ENCODE measurements at places on chromosomes 5 and 9.

DNA sequence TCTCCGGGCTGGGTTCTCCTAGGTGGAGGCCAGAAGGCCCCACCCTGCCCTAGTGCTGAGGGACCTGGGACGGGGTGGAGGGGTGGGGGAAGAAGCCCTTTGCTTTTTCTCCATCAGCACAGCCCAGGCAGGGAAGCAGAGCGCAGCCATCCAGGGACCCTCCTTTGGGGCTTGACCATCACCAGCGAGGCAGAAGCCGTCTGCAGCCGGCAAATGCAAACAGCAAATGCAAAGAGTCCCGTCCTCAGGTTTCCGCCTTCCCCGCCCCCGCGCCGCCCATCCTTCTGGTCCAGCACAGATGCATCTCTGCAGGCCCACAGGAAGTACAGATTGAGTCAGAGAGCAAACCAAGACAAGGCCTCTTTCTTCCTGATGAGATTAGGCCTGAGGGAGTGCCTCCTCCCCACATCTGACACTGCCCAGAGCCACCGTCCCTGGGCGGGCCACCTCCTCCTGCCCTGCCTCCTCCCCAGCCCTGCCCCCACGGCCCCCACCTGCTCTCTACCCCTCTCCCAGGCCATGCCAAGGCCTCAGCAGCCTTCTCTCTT lies 23.4 kb downstream of the CORO2A start:
- DNase-seq = no peak

DNA sequence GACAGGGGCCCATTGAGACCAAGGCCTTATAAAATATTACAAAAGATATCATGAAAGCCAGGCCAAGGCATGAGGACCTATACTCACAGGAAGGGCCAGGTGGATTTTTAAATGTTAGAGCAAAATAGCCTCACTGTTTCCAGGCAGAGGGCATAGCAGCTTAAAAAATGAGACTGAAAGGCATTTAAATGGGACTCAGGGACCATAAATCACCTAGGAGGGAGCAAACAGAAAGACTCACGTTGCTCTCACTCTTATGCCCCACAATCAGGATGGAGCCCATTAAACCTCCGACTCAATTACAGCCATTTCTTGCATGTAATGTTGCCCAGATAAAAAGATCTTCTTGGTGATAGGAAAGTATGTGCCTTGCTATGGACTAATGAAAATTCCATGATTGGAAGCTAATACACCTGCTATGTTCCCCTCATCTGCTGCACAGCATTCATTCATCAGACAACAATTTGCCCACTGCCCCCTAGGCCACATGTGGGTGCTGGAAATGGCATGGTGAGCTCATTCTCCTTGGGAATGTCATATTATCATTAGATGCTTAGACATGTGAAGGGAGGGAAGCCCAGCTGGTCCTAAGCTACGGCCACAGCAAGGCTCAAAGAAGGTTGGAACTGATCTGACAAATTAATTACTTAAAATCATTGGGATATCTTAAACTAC lies 128.6 kb upstream of the GRIA1 start:
- no peak for DNase-seq

DNA sequence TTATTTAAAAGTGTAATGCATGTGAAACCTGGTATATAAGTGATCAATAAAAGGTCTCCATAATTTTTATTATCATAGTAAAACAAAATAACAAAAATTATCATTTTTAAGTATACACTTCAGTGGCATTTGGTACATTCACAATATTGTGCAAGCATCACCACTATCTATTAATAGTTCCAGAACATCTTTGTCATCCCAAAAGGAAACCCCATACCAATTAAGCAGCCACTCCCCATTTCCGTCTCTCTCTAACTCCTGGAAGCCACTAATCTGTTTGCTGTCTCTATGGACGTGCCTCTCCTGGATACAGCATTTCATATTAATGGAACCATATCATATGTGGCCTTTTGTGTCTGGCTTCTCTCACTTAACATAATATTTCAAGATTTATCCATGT lies 7.6 kb downstream of the OLFML2A start:
- no peak for DNase-seq

DNA sequence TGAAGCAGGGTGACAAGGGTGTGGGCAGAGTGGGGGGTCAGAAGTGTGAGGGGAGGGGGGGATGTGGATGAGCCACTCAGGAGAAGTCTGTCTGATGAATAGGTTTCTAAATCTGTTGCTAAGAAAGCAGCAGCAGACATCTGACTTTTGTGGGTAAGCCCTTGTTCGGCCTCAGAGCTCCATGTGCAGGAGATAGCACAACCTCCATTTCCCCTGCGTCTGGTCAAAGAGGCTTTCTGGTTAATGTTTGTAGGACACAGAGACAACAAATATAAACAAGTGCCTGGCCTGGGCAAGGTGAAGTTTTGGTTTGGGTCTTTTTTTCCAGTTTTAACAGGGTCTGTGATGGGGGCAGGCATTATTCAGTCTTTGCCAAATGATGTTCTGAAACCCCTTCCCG lies 57.0 kb upstream of the GNE start:
- DNase-seq = no peak

- DNase-seq = no peak
Measured at GRCh38 chr5:67643536-67643935, 446.9 kb upstream of the CD180 start.

DNA sequence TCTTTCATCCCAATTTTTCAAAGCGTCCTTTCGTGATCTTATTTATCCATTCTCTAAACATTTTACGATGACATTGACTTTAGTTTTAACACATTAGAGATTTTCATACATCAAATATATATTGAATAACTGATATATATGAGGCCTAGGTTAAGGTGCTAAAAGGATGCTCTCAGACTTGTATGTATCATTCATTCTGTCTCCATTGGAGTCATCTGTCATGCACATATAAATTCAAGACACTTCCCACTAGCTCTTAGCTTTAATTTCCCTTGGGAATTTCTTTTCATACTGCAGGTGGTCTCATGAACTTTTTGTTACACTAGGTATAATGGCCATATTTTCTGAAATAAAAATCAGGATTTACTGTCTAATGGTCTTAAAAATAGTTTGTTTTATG lies 635.8 kb upstream of the C9orf72 start:
- DNase-seq = no peak

GRCh38 chr9:116716438-116716837 lies 29.3 kb downstream of the TRIM32 start:
- no peak for DNase-seq

DNA sequence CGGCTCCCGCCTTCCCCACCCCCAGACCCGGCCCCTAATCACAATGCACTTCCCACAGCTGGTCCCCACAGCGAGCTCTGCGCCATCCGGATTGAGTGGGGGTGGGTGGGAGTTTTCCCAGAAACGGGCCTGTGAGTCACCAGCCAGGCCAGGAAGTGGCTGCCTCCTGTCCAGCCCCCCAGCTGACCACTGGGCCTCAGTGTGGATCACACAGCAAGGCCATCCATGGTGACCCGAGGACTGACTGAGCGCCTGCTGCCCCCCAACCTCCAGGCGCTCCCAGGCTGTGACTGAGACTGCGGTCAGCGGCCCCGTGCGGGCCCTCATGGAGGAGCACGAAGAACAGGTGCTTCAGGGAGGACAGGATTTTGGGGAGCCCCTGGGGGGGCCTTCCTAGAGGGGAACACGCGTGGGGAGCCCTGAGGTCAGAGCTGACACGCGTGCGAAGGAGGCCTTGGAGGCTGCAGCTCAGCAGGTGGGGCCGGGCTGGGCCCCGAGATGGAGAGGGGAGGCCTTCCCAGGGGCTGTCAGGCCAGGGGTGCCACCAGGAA lies 48.3 kb upstream of the EGFL7 start:
- DNase-seq = no peak

GRCh38 chr9:134807716-134808446 lies 72.7 kb upstream of the FCN2 start:
- DNase-seq = no peak

- DNase-seq = no peak
Measured at GRCh38 chr9:86926145-86926544, 21.2 kb downstream of the GAS1 start.

DNA sequence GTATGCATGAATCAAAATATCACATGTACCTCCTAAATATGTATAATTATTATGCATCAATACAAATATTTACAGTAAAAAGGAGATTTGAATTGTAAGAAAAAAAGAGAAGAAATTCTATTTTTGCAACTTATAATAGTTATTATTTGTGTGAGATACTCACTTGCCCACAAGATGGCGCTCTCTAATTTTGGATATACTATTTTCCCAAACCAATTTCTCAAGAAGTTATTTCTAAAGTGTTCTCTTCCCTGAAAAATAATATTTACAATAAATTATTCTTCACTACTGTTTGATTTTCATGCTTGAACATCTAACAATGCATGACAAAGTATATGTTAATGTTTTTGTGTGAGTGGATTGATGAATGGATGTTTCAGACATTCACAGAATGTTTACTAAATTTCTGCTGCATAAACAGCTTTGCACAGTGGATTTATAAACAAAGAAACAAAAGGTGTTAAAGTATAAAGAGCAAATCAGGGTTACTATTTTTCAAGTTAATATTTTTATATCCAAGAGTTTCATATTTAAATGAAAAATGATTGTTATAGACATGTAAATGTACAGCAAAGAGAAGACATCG lies 503.4 kb downstream of the PDE4D start:
- no peak for DNase-seq

GRCh38 chr5:66358741-66359140 lies 214.6 kb downstream of the SREK1 start:
- no peak for DNase-seq

- DNase-seq = no peak
Measured at GRCh38 chr5:74370168-74370567, 270.4 kb downstream of the ENC1 start.

- no peak for DNase-seq
Measured at GRCh38 chr5:124349931-124350330, 396.5 kb downstream of the ZNF608 start.

- DNase-seq = no peak
Measured at GRCh38 chr9:137222190-137223077, at the start of gene RNF208. Gene RNF208, minus strand, starts transcription at chr9:137222240. Its CDS starts 1,028 bp downstream, at chr9:137221212.

DNA sequence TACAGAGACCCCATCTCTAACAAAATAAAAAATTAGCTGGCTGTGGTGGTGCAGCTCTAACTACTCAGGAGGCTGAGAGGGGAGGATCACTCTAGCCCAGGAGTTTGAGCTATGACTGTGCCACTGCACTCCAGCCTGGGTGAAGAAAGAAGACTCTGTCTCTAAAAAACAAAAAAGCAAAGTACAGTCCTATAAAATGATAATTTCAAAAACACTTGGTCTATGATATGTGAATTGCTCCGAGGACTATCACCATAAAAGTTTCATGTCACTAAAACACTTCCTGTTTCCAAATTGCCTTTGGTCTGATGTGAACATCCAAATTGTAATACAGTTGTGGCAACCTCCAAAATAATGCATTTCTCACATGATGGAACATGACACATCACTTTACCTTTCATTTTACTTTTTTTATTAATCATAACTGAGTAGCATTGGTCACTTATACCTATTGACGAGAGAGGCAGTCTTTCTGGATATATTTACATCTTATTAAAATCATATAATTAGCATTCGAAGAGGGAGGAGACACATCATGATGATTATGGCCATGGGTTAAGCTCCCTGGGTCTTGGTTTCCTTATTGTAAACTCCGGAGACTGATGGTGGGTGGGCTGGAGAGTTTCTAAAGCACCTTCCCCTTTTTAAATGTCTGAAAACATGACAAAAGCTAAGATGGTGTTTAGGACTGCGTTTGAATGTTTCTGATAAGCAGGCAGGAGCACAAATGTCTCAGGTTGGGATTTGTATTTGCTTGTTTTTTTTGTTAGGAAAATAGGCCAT lies 25.8 kb upstream of the CD180 start:
- DNase-seq = no peak

GRCh38 chr9:131496844-131497405 lies 5.8 kb upstream of the POMT1 start:
- DNase-seq = no peak

- no peak for DNase-seq
Measured at GRCh38 chr5:72237415-72237814, 82.6 kb downstream of the MRPS27 start.

GRCh38 chr5:74598731-74599130 lies 41.8 kb downstream of the ENC1 start:
- DNase-seq = no peak

DNA sequence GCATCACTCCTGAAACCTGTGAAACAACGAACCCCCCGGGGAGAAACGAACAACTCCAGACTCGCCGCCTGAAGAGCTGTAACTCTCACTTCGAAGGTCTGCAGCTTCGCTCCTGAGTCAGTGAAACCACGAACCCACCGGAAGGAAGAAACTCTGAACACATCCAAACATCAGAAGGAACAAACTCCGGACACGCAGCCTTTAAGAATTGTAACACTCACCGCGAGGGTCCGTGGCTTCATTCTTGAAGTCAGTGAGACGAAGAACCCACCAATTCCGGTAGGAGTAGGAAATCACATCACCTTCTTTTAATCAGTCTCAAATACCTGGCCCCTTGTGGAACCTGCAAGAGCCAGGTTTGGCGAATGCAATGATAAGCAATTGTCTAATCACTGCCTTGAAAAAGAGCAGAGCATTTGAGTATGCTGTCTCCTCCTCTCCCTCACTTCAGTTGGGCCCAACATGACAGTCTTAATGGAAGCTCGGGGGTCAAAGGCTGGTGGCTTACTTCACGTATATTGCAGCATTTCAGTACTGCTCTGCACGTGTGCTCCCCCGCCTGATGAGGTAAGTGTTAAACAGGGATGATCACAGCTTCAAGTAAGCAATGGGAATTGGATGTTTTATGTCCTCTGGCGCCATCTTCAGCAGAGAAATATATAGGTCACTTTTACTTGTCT lies 473 bp downstream of the IRGM start:
- DNase-seq = peak; percentile 9

GRCh38 chr9:101751895-101752294 lies 13.4 kb upstream of the GRIN3A start:
- no peak for DNase-seq

DNA sequence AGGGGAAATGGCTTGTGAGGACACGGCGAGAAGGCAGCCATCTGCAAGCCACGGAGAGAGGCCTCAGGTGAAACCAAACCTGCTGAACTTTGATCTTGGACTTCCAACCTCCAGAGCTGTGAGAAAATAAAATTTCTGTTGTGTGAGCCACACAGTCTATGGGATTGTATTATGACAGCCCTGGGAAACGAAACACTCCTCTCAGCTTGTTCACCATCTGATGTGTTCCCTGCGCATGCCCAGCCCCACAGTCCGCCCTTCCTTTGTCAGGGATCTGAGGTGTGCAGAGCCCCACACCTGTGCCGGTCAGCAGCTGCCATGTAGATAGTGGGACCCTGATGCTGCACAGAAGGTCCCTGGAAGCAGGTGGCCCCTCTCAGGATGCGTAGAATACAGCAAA lies 34.1 kb downstream of the PLPP7 start:
- DNase-seq = no peak

- no peak for DNase-seq
Measured at GRCh38 chr5:178992291-178992895, 2.7 kb downstream of the GRM6 start.

- no peak for DNase-seq
Measured at GRCh38 chr9:136623842-136624183, 38.9 kb upstream of the EGFL7 start.

DNA sequence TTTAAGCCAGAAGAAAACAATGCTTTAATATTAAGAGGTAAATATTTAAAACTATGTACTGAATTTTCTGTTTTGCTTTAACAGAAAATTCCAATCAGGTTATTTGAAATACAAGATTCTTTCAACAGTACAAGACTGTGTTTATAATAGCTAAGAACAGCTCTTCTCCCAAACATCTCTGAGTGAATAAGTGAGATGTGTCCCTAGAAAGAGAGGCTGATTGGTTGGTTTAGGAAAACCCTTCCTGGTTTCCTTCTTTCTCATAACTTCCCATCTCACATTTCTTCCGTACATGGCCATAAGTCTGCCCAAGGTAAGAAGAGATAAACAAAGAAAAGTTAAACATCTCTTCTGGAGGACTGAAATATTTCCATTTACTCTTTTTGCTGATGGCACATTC lies 145.9 kb downstream of the FANCC start:
- no peak for DNase-seq

GRCh38 chr5:142814122-142814521 lies 43.9 kb downstream of the ARHGAP26 start:
- no peak for DNase-seq
